Right atrium auricular region (tissue), 2 donors: ENCODE measurements at places on chromosomes 4 and X. TPM values are rescaled to one million over a fixed set of nuclear protein-coding genes. Genes with fewer than 3 reads are reported as not detected.

- no peaks in the 10 kb centered on the region for H3K4me1 ChIP-seq
- H3K36me3 ChIP-seq: no peaks in the 10 kb centered on the region
- no peaks in the 10 kb centered on the region for H3K27me3 ChIP-seq
- no peak for DNase-seq
- no peak overlapping the region for H3K4me3 ChIP-seq
These were observed 48.5 kb downstream of the FSTL5 start for GRCh38 chr4:162115333-162115732.

The NSG1 gene
- total RNA-seq: 14.4 TPM

DNA sequence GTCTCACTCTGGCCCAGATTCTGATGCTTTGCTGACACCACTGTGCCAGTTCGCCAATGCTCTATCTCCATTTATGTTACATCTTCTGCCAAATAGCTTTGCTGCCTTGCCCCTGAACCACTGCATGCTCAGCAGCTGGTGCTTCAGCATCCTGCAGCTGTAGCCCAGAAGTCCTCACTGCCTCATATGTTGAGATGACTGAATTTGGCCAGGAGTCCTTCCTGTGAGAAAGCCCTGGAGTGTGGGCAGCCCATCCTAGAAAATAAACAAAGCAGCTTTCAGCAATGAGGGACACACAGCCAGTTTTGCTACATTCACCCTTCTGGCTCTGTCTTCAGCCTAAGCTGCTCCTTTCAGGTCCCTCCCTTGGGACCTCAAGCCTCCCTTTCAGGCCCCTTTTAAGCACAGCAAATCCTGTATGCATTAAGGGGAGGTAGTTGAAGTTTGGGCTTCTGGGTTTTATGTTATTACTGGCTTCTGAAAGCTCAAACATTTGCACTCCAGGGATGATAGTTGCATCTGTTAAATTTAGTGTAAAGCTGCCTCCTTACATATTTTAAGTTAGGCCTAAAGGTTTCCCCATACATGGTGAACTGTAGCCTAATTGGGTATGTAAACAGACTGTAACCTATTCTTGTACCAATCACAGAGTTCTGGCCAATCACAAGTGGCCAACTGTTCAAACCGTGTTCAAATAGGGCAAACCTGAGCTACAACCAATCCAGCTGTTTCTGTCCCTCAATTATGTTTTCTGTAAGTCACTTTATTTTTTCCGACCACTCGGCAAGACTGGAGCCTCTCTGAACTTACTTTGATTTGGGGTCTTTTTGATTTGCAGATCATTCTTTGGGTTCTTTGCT lies 2.1 kb upstream of the TMEM165 start:
- no peak overlapping the region for H3K27ac ChIP-seq
- peaks cover 23% of the 10 kb centered on the region for H3K4me1 ChIP-seq
- DNase-seq: no peak
- H3K27me3 ChIP-seq: no peaks in the 10 kb centered on the region

DNA sequence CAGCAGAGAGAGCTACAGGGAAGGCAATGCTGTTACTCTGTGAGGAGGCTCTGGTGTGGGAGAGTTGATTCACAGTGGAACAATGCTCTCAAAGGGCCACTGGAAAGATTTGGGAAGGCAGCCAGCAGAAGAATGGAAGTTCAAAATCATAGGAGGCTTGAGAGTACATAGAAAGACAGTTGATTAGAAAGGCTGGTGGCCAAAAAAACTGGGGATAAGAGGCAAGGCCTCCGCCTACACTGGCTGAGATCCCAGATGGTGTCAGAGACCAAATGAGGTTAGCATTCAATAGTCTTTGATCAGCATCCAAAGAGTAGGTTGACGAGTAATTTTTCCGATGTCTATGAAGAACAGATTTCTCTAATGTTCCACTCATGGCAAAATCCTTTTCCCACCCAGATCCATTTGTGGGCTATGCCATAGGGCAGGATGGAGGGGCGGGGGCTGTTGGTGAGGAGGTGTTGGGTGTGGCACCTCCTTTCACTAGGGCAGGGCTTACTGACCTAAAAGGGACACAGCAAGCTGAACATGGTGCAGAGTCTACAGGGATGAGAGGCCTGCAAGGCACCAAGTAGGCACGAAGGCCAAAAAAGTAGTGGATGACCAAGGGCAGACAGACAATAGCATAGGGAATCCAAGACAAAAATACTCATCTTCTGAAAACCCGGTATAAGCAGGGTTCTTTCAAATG lies 15.1 kb downstream of the TEC start:
- H3K27ac ChIP-seq: no peak overlapping the region
- H3K4me3 ChIP-seq: no peak overlapping the region
- H3K36me3 ChIP-seq: no peaks in the 10 kb centered on the region
- peaks cover 19% of the 10 kb centered on the region for H3K4me1 ChIP-seq
- DNase-seq: no peak

DNA sequence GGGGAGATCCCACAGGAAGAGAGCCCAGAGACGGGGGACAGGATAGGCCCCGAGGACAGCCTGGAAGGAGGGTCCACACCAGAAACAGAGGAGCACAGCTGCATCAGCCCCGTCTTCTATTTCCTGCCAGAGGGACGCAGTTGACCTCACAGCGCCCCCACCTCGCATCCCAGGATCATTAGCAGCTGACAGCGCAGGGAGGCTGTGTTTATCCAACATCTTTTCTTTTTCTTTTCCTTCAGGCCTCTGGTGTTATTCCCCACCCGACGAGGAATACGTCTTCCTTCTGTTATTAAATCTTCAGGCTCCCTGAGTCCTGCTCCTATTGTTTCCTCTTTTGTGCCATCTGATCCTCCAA lies 75.4 kb downstream of the DCHS2 start:
- no peaks in the 10 kb centered on the region for H3K36me3 ChIP-seq
- H3K27ac ChIP-seq: peak overlapping the region; percentile 37
- no peak for DNase-seq
- peaks cover 10% of the 10 kb centered on the region for H3K4me1 ChIP-seq

- no peak for DNase-seq
- H3K4me3 ChIP-seq: no peak overlapping the region
- peaks cover 44% of the 10 kb centered on the region for H3K4me1 ChIP-seq
- H3K27ac ChIP-seq: no peak overlapping the region
- no peaks in the 10 kb centered on the region for H3K36me3 ChIP-seq
These were observed 25.7 kb downstream of the GUCY1A1 start for GRCh38 chr4:155692361-155692760.

The SPANXB1 gene
- not detected for total RNA-seq

The SLC9B2 gene
- total RNA-seq: 9.4 TPM

DNA sequence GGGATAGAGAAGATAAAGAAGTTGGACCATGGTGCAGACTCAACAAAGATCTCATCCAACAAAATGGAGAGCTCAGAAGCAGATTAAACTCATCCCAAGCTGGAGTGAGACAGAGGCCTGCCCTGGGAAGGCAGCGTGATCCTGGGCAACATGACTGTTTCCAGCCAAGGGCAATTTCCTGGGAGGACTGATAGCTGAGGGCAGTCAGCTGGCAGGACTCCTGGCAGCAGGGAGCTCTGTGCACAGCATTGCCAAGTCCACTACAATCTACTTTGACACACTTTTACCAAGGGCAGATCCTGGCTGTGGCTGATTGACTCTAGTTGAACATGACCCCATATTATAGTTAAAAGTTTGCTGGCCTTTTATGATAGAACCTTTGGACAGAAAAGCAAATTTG lies 357.3 kb upstream of the RASGEF1B start:
- no peaks in the 10 kb centered on the region for H3K36me3 ChIP-seq
- DNase-seq: no peak
- H3K4me3 ChIP-seq: no peak overlapping the region
- H3K4me1 ChIP-seq: no peaks in the 10 kb centered on the region
- peak overlapping the region; percentile 62 for H3K27ac ChIP-seq

DNA sequence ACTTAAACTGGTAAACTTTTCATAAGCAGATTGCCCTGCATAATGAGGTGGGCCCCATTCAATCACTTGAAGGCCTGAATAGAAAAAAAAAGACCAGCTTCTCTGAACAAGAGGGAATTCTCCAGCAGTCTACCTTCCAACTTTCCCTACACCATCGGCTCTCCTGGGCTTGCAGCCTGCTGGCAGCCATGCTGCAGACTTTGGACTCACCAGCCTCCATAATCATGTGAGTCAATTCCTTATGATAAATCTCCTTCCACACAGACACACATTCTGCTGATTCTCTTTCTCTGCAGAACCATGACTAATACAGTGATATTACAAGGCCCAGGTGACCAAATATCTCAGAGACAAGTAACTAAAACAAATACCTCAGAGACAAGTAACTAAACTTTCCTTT lies 113.8 kb upstream of the WDR17 start:
- H3K36me3 ChIP-seq: no peaks in the 10 kb centered on the region
- no peak for DNase-seq
- no peaks in the 10 kb centered on the region for H3K4me1 ChIP-seq
- no peaks in the 10 kb centered on the region for H3K27me3 ChIP-seq
- H3K4me3 ChIP-seq: no peak overlapping the region
- H3K27ac ChIP-seq: no peak overlapping the region

DNA sequence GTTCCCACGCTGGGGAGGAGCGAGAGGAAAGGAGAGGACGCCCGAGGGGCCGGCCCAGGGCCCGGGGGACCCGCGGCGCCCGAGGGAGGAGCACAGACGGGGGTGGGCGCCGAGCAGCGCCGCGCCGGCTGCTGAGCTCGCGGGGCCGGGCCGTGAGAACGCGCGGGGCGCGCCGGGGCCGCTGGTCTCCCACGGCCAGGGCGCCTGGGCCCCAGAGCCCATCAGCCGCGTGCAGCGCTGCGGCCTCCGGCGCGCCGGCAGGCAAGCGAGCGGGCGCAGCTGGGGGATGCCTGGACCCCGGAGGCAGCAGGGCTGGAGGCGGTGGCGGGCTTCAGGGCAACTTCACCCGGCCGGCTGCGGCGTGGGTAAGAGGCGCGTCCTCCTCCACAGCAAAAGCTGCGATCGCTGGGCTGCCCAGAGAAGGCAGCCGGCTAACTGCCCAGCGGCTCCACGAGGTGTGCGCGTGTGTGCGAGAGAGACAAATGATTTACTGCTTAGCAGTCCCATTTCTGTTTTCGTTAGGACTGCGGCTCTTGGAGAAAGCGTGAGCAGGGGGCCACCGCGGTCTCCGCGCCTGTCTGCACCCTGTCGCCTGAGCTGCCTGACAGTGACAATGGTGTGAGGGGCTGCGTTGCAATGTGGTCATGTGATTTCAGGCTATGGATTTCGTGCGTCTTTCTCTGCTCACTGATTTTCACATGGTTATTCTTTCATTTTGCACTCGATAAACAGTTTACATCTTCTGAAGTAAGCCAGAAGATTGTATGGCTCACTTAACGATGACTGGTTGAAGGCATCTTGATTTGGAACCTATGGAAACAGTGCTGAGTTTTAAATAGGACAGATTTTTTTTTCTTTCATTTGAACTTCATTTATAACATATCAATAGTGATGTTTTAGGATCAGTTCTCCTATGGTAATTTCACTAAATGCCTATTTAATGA lies 1.2 kb downstream of the GUCY1A1 start:
- H3K4me3 ChIP-seq: peak overlapping the region; percentile 71
- peak overlapping the region; percentile 93 for H3K27ac ChIP-seq
- no peaks in the 10 kb centered on the region for H3K27me3 ChIP-seq
- no peaks in the 10 kb centered on the region for H3K36me3 ChIP-seq

The TKTL2 gene
- total RNA-seq: not detected

DNA sequence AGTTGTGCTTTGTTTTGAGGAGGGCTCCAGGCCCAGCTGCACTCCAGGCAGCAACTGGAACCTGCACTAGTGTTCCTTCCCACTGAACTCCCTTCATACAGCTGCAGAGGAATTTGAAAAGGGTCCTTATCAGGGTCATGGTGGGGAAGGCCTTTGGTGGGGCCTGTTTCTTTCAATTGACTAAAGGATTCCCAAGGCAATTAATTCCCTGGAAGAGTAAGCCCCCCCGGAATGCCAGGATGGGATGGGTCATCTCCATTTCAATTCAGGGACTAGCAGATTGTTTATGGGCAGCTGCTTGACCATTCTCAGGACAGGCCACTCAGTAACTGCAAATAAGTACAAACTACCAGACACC lies 45.3 kb downstream of the TSC22D3 start:
- DNase-seq: no peak
- H3K4me3 ChIP-seq: no peak overlapping the region
- no peaks in the 10 kb centered on the region for H3K27me3 ChIP-seq
- H3K27ac ChIP-seq: peak overlapping the region; percentile 70

DNA sequence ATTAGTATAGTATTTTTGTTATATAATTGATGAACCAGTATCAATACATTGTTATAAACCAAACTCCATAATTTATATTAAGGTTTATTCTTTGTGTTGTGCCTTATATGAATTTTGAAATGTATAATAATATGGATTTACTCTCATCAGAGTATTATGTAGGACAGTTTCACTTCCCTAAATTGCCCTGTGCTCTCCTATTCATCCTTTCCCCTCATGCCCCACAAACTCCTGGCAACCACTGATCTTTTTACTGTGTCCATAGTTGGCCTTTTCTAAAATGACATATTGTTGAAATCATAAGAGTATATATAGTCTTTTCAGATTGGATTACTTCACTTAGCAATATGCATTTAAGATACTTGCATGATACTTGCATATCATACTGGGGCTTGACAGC lies 958.1 kb upstream of the GRID2 start:
- no peak for DNase-seq
- no peaks in the 10 kb centered on the region for H3K4me1 ChIP-seq
- no peak overlapping the region for H3K27ac ChIP-seq
- H3K27me3 ChIP-seq: no peaks in the 10 kb centered on the region

- H3K4me3 ChIP-seq: no peak overlapping the region
- DNase-seq: no peak
- H3K36me3 ChIP-seq: no peaks in the 10 kb centered on the region
- H3K27ac ChIP-seq: no peak overlapping the region
- no peaks in the 10 kb centered on the region for H3K27me3 ChIP-seq
- no peaks in the 10 kb centered on the region for H3K4me1 ChIP-seq
These were observed 23.5 kb downstream of the NOA1 start for GRCh38 chr4:56953680-56954520.

The FAM9B gene
- not detected for total RNA-seq

The USP26 gene
- total RNA-seq: not detected

- no peak overlapping the region for H3K27ac ChIP-seq
- no peak for DNase-seq
- no peaks in the 10 kb centered on the region for H3K36me3 ChIP-seq
- H3K4me3 ChIP-seq: no peak overlapping the region
- no peaks in the 10 kb centered on the region for H3K4me1 ChIP-seq
- no peaks in the 10 kb centered on the region for H3K27me3 ChIP-seq
These were observed 127.3 kb downstream of the TENM3 start for GRCh38 chr4:182370491-182370890.

DNA sequence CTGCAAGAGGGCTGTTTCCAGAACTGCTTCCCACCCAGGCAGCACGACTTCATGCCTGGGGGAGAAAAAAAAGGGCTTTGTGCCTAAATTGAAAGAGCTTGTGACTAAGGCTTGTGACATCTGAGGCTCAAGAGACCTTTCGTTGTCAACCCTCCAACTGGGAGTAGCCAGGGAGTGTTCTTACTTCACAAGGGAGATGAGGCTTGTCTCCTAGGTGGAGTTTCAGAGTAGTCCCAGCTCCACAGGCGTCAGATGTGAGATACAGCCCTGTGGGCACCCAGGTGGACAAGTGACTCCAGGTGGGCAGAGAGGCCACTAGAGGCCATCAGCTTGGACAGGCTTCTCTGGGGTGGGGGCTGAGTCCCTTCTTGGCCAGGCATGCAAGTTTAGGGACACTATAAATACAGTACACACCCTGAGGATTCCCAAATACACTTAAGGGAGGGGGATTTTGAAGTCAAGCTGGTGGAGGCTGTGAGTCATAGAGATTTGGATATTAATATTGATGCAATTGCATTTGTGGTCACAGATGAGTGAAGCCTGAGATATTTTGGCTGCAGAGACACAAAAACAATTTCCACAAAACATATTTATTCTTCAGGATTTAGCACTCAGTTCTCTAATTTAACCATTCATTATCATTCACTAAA lies 40.1 kb upstream of the SETD7 start:
- DNase-seq: peak; percentile 84
- H3K36me3 ChIP-seq: no peaks in the 10 kb centered on the region
- no peaks in the 10 kb centered on the region for H3K4me1 ChIP-seq
- no peak overlapping the region for H3K27ac ChIP-seq
